ENCODE measurements at places on chromosomes 1 and 21. TPM values are rescaled to one million over a fixed set of nuclear protein-coding genes. Genes with fewer than 3 reads are reported as not detected.

The KCND3 gene
- not detected for total RNA-seq

The SLC25A44 gene
- total RNA-seq, result 27.5 TPM

The TFF2 gene
- total RNA-seq, result not detected

The S100B gene
- total RNA-seq, result 0.32 TPM

The SH2D2A gene
- 63.5 TPM for total RNA-seq

The DMRTA2 gene
- total RNA-seq, result not detected

The HES4 gene
- 0.46 TPM for total RNA-seq

The DYRK3 gene
- 4.0 TPM for total RNA-seq

DNA sequence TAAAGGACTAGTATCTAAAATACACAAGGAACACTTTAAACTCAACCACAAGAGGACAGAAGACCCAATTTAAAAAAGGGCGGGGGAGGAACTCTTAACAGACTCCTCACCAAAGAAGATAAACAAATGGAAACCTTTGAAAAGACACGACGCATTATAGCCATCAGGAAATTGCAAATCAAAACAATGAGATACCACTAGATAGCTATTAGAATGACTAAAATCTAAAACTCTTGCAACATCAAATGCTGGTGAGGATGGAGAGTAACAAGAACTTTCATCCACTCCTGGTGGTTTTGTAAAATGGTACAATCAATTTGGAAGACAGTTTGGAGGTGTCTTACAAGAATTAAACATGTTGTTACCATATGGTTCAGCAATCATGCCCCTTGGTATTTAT is 708.2 kb downstream of the BRINP3 start:
- DNase-seq, result no peak
- H3K27me3 ChIP-seq, result no peaks in the 10 kb centered on the region
- no peaks in the 10 kb centered on the region for H3K36me3 ChIP-seq
- no peak overlapping the region for H3K27ac ChIP-seq
- H3K4me1 ChIP-seq, result no peaks in the 10 kb centered on the region
- H3K4me3 ChIP-seq, result no peak overlapping the region

- peaks cover 4% of the 10 kb centered on the region for H3K36me3 ChIP-seq
- H3K4me1 ChIP-seq, result peaks cover 20% of the 10 kb centered on the region
- H3K27me3 ChIP-seq, result no peaks in the 10 kb centered on the region
Observed at GRCh38 chr1:77412820-77413530, 131.2 kb downstream of the AK5 start.

DNA sequence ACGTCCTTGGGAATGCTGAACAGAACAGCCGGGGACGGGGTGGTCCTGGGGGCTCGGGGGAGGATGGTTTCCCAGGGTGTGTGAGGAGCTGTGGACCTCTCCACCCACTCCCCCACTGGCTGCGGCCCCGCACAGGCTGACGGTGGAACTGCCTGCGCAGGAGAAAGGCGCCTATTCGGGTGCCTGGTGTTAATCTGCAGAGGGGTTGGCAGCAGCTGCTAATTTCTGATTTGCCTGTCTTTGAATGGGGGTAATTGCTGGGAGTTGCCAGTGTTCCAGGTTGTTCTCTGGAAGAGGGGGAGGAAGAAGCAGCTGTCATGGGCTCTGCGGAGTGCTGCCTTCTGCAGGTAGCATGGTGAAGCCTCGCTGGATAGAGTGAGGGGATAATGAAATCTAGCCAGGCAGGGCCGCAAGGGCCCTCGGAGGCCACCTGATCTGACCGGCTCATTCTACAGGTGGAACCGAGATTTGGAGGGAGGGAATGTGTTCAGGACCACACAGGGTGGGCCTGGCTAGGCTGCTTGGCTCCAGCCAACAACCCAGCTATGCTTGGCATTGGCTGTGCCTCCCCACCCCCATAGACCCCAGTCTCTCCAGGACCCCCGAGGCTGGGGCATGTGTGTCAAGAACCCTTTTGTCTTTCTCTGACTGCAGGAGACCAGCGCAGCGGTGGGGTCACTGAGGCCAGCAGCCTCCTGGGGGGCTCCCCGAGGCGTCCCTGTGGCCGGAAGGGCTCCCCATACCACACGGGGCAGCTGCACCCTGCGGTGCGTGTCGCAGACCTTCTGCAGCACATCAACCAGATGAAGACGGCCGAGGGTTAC is 67.1 kb downstream of the PTPRU start:
- H3K4me1 ChIP-seq, result no peaks in the 10 kb centered on the region
- H3K27ac ChIP-seq, result no peak overlapping the region
- H3K27me3 ChIP-seq, result peaks cover 2% of the 10 kb centered on the region
- no peak for DNase-seq

DNA sequence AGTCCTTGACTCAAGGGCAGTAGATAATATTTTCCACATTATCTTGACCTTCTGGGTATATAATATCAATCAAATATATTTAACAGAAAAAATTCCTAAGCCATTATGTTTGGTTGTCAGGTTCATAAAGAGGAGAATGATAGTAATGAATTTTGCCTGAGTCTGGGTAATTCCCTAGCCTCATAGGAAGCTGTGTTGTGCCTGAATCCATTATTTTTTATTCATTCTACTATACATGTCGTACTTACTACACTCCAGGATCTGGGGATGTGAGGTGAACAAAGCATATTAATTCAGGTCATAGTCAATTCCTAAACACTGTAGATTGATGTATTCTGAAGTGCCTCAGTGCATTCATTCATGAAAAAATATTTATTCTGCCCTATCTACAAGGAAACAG is 204.2 kb downstream of the PTGER3 start:
- H3K27me3 ChIP-seq, result no peaks in the 10 kb centered on the region
- H3K4me3 ChIP-seq, result no peak overlapping the region
- no peak overlapping the region for H3K27ac ChIP-seq
- H3K4me1 ChIP-seq, result no peaks in the 10 kb centered on the region

- DNase-seq, result no peak
- H3K4me1 ChIP-seq, result no peaks in the 10 kb centered on the region
- H3K4me3 ChIP-seq, result no peak overlapping the region
- no peaks in the 10 kb centered on the region for H3K36me3 ChIP-seq
Observed at GRCh38 chr1:241470361-241470760, 49.2 kb downstream of the FH start.

GRCh38 chr1:151352021-151352718 is 5.1 kb upstream of the RFX5 start:
- no peak overlapping the region for H3K27ac ChIP-seq
- H3K4me3 ChIP-seq, result no peak overlapping the region
- peaks cover 11% of the 10 kb centered on the region for H3K4me1 ChIP-seq
- H3K36me3 ChIP-seq, result peaks cover 4% of the 10 kb centered on the region

DNA sequence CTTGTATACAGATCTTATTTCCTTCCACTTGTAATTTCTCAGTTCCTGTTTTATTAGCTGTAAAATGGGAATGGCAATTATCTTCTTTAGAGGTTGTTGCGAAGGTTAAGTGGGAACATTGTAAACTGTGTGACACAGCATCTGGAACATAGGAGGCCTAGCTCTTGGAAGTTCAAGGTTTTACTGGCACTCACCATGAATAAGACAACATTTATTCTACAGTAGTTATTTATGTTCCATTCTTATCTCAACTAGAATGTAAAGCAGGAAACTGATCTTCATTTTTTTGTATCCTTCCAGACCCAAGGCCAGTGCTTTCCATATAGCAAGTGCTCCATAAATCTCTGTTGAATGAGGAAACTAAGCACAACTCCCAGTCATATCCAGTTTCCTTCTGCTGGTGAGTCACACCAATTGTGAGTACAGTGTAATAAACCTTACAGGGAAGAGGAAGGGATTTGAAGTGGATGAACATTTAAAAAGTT is 1.4 kb downstream of the BCL10 start:
- H3K27ac ChIP-seq, result peak overlapping the region; percentile 95
- no peak for DNase-seq
- H3K4me3 ChIP-seq, result peak overlapping the region; percentile 83
- H3K27me3 ChIP-seq, result peaks cover 7% of the 10 kb centered on the region
- H3K4me1 ChIP-seq, result peaks cover 58% of the 10 kb centered on the region

DNA sequence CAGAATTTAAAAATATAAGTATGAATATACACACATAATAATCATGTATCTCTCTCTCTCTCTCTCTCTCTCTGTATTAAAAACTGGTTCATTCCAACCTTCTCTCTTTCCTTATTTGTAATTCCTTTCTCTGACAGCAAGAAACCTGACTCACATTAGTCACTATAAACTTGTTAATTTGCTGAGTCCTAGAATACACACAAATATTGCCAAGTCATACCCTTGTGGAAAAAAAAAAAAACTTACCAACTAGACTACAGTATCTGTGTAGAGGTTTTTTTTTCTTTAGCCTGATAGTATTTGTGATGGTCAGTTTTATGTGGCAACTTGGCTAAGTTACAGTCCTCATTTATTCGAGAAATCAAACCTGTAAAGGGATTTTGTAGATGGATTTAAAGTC is 26.3 kb upstream of the NHLH2 start:
- no peak overlapping the region for H3K27ac ChIP-seq
- H3K4me1 ChIP-seq, result no peaks in the 10 kb centered on the region
- H3K4me3 ChIP-seq, result no peak overlapping the region
- no peak for DNase-seq
- H3K36me3 ChIP-seq, result no peaks in the 10 kb centered on the region

DNA sequence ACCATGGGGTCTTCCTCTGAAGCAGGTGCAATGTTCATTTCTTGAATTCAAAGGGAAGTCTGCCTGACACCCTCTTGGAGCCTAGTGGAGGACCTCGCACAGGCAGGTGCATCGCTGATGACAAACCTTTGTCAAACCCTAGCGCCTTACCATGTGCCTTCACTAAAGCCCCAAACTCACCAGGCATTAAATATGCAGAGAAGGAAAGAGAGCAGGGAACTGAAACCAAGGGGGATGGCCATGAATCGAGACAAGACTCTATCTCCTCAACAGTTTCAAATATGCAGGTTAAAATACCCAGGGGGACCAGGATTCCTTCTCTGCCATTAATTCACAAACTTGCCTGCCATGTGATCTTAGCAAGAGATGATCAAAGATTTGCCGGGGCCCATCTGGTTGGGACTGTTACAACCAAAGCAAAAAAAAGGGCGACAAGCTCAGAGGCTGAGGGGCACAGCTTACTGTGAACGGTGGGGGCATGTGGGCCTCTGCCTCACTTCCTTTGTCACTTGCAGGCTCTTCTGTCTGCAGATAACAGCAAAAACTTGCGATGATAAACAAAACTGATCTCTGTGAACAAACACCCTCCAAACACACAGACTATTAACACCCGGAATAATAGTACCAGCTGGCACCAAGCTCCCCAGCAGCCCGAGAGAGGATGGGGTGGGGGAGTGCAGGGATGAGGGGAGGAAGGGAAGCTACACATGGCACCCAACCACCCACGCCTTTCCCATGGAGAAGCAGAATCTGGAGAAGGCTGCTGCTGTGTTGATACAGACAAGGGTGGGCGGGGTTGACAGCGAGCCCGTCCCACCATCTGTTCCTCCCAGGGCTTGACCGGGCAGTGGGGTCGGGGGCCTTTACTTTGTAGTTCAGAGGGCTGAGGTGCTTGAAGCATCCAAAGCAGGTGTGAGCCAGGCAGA is 33.9 kb downstream of the TMEM63A start:
- peak overlapping the region; percentile 78 for H3K27ac ChIP-seq
- H3K4me3 ChIP-seq, result no peak overlapping the region
- DNase-seq, result no peak

- H3K27ac ChIP-seq, result peak overlapping the region; percentile 79
- DNase-seq, result no peak
- H3K27me3 ChIP-seq, result peaks cover 2% of the 10 kb centered on the region
- H3K4me1 ChIP-seq, result peaks cover 11% of the 10 kb centered on the region
- peaks cover 35% of the 10 kb centered on the region for H3K36me3 ChIP-seq
- peak overlapping the region; percentile 86 for H3K4me3 ChIP-seq
Observed at GRCh38 chr1:246724731-246725095, 504 bp downstream of the SCCPDH start.

DNA sequence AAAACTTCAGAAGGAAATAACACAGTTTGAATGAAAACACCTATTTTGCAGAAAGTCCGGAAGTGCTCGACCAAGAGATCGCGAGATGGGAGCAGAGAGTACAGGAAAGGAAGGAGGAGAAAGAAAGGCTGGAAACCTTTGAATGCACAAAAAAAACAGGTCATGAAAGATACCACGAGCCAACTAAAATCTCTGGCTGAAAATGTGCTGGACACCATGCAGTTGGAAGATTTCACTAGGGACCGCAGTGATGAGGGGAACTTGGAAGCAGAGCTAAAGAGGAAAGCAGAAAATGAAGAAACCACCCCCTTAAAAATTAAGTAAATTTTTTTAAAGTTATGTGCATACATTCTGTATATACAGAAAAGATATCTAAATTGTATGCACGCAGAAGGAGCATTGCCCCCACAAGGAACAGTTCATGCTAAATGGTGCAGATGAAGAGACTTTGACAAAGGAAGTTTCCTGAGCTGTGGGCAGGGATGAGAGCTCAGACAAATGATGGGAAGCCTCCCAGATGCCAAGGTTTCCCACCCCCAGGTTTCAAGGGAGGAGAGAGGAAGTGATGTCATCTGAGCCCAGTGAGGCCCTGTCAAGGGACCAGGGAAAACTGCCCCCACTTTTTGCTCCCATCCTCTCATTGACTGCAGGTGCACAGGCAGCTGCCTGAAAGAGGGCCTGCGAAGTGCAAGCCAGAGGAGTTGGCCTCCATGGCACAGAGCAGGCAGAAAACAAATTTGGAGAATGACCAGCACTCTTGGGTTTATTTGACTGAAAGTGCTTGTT is 52.5 kb downstream of the ETS2 start:
- H3K27me3 ChIP-seq, result peaks cover 2% of the 10 kb centered on the region
- H3K4me3 ChIP-seq, result no peak overlapping the region
- H3K4me1 ChIP-seq, result peaks cover 6% of the 10 kb centered on the region
- H3K36me3 ChIP-seq, result no peaks in the 10 kb centered on the region
- H3K27ac ChIP-seq, result no peak overlapping the region

GRCh38 chr1:223411309-223411708 is 18.1 kb downstream of the CCDC185 start:
- H3K4me3 ChIP-seq, result no peak overlapping the region
- peaks cover 8% of the 10 kb centered on the region for H3K27me3 ChIP-seq
- no peak for DNase-seq
- no peak overlapping the region for H3K27ac ChIP-seq

DNA sequence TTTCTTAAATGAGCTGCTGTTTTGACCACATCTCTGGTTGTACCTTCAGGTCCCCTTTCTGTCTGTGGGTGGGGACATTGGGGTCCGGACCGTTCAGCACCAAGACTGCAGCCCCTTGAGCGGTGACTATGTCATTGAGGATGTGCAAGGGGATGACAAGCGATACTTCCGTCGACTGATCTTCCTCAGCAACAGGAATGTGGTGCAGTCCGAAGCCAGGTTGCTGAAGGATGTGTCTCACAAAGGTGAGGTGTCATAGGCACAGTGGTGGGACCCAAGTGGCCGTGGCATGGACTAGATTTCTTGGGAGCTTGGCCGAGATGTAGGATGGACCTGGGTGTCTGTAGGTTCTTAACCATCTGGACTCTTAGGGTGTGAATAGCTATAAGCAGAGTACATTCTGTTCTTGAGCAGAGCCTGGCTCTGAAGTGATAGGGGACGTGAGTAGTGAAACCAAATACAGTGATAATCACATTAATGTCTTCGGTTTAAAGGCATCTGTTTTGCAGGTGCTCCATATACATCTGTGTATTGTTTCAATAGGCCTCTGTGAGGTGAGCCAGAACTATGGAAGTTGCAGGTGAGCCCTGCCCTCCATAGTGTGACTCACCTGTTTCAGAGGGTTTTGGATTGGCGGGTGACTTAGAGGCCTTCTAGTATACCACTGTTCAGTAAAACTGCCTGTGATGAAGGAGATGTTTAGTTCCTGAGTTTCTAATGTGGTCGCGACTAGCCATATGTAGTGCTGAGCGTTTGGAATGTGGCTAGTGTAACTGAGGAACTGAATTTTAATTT is 6.4 kb downstream of the METTL13 start:
- H3K36me3 ChIP-seq, result peaks cover 86% of the 10 kb centered on the region
- no peak overlapping the region for H3K4me3 ChIP-seq
- no peak for DNase-seq
- H3K27me3 ChIP-seq, result no peaks in the 10 kb centered on the region
